Muscle of arm (tissue), 14 donors: ENCODE measurements at places on chromosomes 4 and X. TPM values are rescaled to one million over a fixed set of nuclear protein-coding genes. Genes with fewer than 3 reads are reported as not detected.

HTR2C gene
- polyA plus RNA-seq: not detected

ZNF732 gene
- polyA plus RNA-seq: 0.88 TPM

DMRTC1B gene
- not detected for polyA plus RNA-seq

MTMR8 gene
- polyA plus RNA-seq: not detected

NAP1L3 gene
- 10.6 TPM for polyA plus RNA-seq

TASL gene
- polyA plus RNA-seq: 0.38 TPM

TIMP1 gene
- polyA plus RNA-seq: 101 TPM

TECRL gene
- 49.3 TPM for polyA plus RNA-seq

CLCN4 gene
- polyA plus RNA-seq: 10.0 TPM

FGB gene
- 3.5 TPM for polyA plus RNA-seq

IGFBP7 gene
- 157 TPM for polyA plus RNA-seq

DUX4 gene
- polyA plus RNA-seq: not detected

ZFX gene
- 23.9 TPM for polyA plus RNA-seq

PF4V1 gene
- not detected for polyA plus RNA-seq

KIT gene
- 10.9 TPM for polyA plus RNA-seq

TMPRSS11D gene
- not detected for polyA plus RNA-seq

XKRX gene
- not detected for polyA plus RNA-seq

NEUROG2 gene
- polyA plus RNA-seq: not detected

CXCL11 gene
- not detected for polyA plus RNA-seq

SLC9B1 gene
- not detected for polyA plus RNA-seq

FSTL5 gene
- 3.7 TPM for polyA plus RNA-seq

SYTL5 gene
- 0.16 TPM for polyA plus RNA-seq

HSFX2 gene
- polyA plus RNA-seq: not detected

LETM1 gene
- polyA plus RNA-seq: 15.8 TPM

UGT2B15 gene
- polyA plus RNA-seq: not detected

FHIP1A gene
- 7.5 TPM for polyA plus RNA-seq

CFP gene
- not detected for polyA plus RNA-seq

TRIM75 gene
- polyA plus RNA-seq: 0.13 TPM

FGFR3 gene
- 47.6 TPM for polyA plus RNA-seq

CHIC2 gene
- 16.9 TPM for polyA plus RNA-seq
